ENCODE measurements at places on chromosomes 13 and 19.

DNA sequence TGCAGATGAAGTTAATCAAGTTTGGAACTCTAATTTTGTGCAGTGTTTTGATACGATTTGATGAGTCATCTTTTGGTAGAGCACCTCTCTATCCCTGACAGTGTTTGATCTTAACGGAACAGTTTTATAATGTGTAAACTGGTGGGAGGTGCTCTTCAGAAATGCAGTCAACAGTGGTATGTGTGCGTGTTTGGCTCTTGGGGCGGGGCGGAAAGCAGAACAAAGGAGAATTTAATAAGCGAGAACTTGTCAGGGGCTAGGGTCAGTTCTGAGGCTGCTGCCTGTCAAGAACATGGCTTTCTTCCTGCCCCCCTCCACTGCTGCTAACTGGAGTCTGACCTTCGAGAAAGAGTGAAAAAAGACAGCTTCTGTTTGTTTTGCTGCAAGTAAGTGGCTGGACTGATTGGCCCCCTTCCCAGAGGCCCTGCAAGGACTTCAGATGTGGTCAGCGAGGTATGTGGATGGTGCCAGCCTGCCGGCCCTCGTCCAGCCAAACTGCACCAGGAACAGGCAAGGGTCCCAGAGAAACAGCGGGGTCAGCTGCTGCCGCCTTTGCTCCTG lies 40.8 kb downstream of the BBC3 start:
- peak; percentile 64 for DNase-seq

GRCh38 chr13:35159041-35159440 lies 217.0 kb downstream of the NBEA start:
- DNase-seq: no peak

DNA sequence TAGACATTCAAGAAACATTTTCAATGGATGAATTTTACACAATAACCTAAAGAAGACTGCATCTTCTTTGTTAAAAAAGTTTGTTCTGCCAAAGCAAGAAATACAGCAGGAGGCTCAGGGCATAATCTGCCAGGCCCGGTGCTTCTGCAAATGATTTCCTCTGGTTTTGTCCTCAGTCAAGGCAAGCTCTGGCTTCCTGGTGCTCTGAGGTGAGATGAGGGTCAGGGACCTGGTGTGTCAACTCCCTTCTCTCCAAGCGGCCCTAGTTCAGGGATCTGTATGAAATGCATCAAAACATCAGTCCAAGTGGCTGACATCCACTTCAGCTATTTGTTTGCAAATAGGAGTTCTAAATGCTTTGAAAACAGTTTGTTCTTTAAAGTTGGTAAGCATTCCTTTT lies 31.6 kb downstream of the LACC1 start:
- no peak for DNase-seq

- DNase-seq: no peak
These were observed 11.0 kb downstream of the TSHZ3 start for GRCh38 chr19:31338069-31338776.

GRCh38 chr13:50124536-50125303 lies 109.5 kb downstream of the KCNRG start:
- no peak for DNase-seq

DNA sequence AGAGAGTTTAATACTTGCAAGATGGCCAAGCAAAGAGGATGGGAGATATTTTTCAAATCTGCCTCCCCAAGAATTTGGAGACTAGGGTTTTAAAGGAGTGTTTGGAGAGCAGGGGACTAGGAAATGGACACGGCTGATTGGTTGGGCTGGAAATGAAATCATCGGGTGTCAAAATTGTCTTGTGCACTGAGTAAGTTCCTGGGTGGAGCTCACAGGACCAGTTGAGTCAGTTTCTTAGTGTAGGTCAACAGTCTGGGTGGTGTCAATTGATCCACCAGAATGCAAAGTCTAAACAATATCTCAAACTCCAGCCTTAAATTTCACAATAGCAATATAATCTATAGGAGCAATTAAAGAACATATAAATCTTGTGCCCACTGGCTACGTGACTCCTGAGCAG lies 23.0 kb upstream of the CEACAM4 start:
- DNase-seq: no peak

- DNase-seq: peak; percentile 44
These were observed 60.7 kb downstream of the MCF2L start for GRCh38 chr13:113029487-113030258.

- DNase-seq: no peak
These were observed 73.8 kb downstream of the SPATA13 start for GRCh38 chr13:24234200-24234915.

- DNase-seq: no peak
These were observed 10.3 kb downstream of the EHD2 start for GRCh38 chr19:47723581-47723940.

- peak; percentile 74 for DNase-seq
These were observed at the start of gene PARP4 for GRCh38 chr13:24512197-24512907. Gene PARP4 (minus strand): TSS chr13:24512778. CDS start chr13:24503776, 9,002 bp downstream.

DNA sequence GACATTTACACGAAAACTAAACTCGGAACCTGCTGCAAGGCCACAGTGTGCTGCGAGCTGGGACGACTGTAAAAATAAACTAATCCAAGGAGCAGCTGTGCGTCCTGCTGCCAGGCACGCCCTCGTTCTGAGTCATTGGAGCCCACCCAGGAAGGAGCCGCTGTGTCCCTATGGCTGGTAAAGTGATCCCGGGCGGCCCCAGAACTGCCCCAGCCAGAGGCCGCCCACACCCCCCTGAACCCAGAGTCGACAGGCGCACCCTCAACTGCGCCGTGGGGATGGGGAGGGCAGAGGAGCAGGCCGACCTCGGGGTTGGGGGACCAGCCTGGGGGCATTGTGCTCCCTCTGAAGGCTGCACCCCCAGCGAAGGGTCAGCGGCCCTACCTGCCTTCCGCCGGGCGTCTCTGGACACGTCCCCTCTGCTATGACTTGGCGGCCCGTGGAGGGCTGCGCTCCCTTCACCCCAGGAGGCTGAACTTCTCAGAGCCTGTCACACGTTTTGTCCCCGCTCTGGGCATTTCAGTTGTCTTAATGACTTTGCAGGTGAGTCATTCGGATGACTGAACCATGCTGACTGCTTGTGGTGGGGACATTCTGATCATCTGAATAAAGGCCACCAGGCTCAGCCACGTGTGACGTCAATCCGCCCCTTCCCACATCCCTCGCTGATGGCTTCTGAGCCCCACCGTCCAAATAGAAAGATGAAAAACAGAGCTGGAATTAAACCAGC lies 42.7 kb downstream of the ADPRHL1 start:
- DNase-seq: no peak

- no peak for DNase-seq
These were observed 186.6 kb downstream of the TM9SF2 start for GRCh38 chr13:99687723-99688397.

- DNase-seq: no peak
These were observed 110.2 kb downstream of the TEX26 start for GRCh38 chr13:31042481-31043165.

- peak; percentile 68 for DNase-seq
These were observed 459 bp downstream of the MIDN start for GRCh38 chr19:1248786-1249297.

- no peak for DNase-seq
These were observed 999 bp upstream of the TNFAIP8L1 start for GRCh38 chr19:4638317-4638716.

- no peak for DNase-seq
These were observed 8.4 kb upstream of the SUPT20H start for GRCh38 chr13:37067874-37068273.

GRCh38 chr19:7855426-7856108 lies 18.6 kb downstream of the PRR36 start:
- DNase-seq: no peak

- DNase-seq: no peak
These were observed 46.5 kb downstream of the LYL1 start for GRCh38 chr19:13056052-13056660.

- DNase-seq: no peak
These were observed 16.2 kb downstream of the EDNRB start for GRCh38 chr13:77902319-77902963.

DNA sequence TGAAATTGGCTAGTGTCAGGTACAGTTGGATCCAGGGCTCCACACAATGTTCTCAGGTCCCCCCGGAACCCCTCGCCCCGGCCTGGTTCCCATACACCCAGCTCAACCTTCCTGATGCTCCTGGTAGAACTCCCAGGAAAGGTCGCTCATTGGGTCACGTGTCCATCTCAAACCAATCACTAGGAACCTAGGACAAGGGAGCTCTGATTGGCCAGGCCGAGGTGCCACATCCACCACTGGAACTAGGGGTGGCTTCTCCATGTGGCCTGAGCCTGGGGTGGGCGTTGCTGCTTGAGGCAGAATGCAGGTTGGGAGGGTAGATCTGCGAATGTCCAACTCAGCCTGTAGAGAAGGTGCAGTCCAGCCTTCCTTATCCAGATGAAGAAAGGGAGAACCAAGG lies 6.9 kb upstream of the MEF2B start:
- DNase-seq: no peak

- peak; percentile 25 for DNase-seq
These were observed 687 bp upstream of the FTL start for GRCh38 chr19:48964205-48965039.

GRCh38 chr13:86757236-86757978 lies 913.8 kb upstream of the SLITRK5 start:
- DNase-seq: peak; percentile 12

DNA sequence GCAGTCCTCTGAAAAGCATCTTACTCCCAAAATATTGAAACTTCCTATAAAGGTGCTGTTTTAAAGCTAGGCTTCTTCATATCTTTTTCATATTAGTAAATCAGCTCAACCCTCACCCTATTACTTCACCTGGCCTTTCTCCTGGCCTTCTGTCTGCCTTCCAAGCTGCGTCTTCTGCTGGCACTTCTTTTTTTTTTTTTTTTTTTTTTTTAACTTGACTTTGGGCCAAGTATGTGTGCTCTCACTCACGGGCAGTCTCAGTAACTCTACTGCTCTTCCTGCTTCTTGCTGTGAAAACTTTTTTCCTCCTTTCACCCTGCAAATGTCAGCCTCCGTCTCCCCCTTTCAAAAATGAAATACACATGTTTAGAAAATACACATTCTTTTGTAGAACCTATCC lies 41.2 kb upstream of the KCTD4 start:
- DNase-seq: no peak

DNA sequence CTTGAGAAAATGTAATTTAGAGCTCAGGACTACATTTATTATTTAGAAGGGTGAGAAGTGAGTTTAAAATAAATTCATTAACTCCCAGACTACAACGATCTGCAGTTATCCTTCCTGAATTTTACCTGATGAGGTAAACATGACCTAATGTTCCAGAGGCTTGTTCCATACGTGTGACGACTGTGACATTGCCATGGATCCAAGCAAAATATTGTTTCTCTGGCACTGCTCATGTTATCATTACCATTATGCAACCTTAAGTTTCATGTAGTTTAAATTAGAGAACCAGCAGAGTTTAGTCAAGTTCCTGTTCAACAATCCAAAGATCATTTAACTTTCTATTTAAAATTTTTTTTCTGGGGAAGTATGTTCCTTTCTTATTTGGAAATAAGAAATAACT lies 279.6 kb downstream of the KLF5 start:
- DNase-seq: no peak

GRCh38 chr13:112254061-112254818 lies 121.9 kb upstream of the SPACA7 start:
- DNase-seq: no peak
